ENCODE measurements at places on chromosomes 12 and 14.

DNA sequence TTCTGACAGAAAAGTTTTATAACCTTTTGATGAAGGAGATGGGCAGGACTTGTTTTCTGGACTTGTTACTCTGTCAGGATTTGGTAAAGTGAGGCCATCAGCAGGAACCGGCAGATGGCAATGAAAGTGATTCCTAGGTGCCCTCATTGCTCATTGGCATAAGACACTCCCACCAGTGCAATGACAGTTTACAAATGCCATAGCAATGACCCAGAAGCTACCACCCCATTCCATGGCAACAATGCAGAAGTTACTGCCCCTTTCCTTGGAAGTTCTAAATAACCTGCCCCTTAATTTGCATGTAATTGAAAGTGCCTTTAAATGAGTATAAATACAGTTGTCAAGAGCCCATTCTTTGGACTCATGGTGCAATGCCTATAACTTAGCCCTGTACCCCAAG is 222.6 kb downstream of the CEP128 start:
- DNase-seq = no peak

DNA sequence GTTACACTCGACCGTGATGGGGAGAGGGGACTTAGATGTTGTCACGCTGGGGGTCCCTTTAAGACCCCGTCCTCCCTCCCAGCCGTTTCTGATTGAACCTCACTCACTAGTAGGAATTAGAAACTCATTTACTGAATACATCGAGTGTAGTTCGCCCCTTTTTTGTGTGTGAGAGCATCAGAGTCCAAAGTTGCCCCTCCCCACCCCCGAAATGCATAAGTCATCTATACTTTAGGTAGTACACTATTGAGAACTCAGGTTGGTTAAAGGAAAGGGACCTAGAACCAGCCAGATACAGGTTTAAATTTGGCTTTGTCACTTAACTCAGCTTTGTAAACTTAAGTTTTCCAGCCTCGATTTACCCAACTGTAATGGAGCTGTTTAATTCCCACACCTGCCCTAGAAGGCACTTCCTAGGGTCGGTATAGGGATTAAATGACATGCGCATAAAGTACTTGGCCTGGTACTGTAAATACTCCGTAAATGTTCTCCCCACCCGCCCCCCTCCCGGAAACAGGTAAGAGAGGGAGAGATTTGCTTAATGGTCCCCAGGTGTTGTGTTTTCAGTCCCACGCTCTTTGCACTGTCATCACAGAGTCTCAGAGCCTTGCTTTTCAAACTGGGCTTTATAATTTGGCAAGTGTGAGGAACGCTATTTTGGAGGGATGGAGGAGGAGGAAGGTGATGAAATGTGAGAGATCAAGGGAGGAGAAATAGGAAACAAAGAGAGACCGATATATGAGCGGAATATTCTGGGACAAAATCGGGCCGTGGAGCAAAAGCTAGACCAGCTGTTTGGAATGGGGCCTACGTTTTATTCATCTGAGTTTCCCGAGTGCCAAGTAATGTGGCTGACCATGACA is 897 bp downstream of the SUDS3 start:
- peak; percentile 35 for DNase-seq

DNA sequence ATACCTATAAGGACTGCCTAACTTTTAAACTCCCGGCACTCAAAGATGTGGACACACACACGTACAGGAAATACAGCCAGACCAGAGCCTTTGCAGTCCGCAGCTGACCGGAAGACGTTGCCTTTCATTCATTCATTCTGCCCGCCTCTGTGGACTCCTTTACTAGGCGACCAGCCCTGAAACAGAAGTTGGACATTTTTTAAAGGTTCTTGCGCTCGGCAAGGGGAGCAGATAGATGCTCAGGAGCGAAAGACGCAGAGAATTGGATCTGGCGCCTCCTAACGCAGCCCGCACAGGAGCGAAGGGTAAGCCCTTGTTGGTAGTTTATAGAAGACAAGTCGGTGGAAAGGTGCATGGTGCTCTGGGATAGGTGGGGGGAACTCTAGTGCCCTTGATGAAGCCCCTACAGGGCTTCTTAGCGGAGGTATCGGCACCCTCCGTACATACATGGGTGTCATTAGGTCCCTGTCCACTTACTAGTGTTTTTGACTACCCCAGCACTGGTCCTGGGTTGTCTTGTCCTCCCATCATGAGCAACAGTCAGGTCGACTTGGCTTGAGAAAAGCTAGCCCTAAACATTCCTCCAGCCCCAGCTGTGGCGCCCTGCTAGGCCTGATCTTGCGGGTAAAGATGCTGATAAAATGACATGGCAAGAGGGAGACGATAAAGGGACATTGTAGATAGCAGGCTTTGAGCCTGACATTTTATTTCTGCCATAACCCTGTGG is at the start of gene KDM2B:
TSS of gene KDM2B (minus strand) at position 65 of the 727 bp plus-strand sequence. CDS start 112 bp downstream, outside the sequence.
- DNase-seq = peak; percentile 39

DNA sequence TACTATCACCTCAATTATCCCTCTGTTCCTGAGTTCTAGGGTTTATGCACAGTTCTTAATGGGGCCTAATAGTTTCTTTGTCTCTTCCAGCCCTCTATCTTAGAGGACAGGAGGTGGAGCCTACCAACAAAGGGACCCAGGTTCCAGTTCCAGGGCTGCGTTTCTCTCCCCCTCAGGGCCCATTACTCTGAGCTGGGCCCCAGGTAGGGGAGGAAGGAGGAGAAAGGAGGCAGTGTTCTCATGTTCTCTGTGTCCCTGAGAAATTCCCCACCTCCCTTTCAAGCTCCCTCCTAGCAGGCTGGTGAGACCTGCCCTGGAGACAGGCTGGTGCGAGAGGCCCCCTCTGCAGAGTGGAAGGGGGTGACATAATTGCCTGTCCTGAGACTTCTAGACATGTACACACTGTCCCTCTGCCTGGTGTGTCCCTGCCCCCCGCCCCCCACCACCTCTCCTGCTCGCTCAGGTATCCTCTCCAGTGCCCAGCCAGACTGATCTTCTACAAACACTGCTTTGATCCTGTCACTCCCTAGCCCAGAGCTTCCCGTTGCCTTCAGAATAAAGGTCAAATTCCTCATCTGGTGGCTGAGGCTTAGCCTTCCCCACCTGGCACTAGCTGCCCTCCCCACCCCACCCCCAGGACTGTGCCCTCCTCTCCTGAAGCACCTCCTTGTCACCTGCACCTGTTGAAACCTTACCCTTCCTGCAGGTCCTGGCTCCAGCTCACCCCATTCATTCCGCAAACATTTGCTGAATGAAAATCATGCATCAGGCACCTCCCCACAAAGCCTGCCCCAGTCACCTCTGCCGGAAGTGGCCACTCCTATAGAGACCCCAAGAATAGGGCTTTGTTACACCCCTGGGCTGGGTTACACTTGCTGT is 21.1 kb upstream of the KRT8 start:
- no peak for DNase-seq

DNA sequence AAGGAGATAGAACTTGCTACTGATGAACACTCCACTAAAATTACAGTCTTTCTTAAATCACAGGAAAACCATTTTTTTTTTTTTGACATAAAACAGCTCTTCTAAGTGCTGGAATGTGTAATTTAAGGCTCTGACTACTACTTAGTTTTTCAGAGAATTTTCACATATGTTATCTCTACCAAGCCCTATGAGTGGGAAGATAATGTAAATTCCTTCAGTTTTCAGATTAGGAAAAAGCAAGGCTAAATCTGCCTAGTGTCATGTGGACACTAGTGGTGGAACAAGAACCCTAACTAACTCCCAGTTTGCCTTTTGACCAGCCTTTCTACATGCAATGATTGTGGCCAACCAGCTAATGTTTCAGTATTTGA is 37.3 kb upstream of the CSRP2 start:
- DNase-seq = no peak

DNA sequence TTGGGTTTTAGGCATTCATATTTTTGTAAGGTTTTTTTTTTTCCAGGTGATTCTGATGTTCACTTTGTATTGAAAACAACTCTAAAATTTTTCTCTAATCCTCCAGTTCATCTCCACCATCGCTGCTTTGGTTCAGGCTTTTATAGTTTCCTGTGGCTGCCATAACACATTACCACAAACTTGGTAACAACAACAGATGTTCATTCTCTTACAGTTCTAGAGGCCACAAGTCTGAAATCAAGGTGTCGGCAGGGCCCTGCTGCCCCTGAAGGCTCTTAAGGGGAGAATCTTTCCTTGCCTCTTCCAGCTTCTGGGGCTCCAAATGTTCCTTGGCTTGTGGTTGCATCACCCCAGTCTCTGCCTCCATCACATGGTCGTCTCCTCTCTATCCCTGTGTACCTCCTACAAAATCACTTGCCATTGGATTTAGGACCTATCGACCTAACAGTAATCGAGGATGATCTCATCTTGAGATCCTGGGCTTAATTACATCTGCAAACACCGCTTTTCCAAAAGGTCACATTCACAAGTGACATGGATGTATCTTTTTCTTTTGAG is 55.2 kb downstream of the PELI2 start:
- no peak for DNase-seq

All from activated CD8-positive, alpha-beta T cell treated with anti-CD3 and anti-CD28 coated beads for 36 hours (primary cell).